Stimulated activated CD4-positive, alpha-beta T cell treated with anti-CD3 and anti-CD28 coated beads, Interleukin-1b, Interleukin-23, amount 100 ng/mL, for 1 hour (primary cell): ENCODE measurements at places on chromosomes 16 and 17.

DNA sequence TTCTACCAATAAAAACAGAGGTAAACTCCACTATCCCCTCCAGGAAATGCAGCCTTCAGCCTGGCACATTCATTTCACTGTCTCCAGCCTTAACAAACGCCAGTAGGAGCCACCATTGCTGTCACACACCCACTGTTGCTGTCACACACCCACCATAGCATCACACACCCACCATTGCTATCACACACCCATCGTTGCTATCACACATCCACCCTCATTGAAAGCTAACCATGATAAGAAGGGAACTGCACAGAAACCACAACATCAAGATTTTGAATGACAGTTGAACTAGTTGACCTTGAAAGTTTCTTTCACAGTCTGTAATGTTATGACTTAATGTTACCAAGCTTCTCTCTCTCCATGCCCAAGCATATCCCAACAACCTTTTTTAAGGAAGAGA is 38.1 kb downstream of the SHCBP1 start:
- no peak for DNase-seq

DNA sequence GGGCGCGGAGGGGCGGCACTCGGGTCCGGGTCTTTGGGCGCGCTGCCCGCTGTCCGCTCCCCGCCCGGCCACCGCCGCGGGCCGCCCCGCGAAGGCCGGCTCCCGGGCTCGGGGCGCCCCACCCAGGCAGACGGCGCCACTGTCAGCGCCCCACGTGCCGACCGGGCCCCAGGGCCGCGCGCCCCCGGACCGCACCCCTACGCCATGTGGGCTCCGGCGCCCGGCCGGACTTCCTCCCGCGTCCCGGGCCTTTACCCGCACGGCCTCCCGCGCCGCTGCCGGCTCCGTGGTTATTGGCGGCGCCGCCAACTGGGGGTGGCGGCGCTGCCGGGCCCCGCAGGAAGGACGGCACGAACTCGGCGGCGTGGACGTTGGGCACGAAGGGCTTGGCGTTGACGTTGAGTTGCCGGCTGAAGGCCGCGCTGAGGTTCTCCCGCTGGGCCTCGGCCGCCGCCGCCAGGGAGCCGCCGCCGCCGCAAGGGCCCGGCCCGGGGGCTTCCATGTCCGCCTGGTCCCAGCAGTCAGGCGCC is 577 bp downstream of the GSPT1 start:
- DNase-seq = peak; percentile 2

DNA sequence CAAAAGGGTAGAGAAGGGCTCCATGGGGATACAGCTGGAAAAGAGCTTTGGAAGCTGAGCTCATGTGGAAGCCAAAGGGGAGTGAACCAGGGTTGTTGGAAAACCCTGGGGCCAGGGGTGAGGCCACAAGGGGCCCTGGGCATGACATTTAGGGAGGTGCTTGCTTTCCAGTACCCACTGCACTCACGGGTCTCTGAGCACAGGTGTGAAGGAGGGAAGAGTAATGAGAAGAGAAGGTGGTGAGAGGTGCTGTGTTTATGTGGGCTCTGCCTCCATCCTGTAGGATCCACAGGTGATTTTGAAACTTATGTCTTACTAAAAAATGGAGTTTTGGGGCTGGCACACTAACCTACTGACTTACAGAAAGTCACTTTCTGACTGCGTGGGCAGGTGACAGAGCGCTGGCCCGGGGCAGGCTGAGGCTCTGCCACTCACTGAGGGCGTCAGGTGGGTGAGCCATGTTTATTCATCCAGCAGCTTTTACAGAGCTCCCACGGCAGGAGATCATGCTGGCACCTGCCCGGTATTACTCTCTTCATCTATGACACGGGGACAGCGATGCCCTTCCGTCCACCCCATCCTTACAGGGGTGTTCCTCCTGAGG is 18.9 kb downstream of the KSR1 start:
- DNase-seq = no peak

DNA sequence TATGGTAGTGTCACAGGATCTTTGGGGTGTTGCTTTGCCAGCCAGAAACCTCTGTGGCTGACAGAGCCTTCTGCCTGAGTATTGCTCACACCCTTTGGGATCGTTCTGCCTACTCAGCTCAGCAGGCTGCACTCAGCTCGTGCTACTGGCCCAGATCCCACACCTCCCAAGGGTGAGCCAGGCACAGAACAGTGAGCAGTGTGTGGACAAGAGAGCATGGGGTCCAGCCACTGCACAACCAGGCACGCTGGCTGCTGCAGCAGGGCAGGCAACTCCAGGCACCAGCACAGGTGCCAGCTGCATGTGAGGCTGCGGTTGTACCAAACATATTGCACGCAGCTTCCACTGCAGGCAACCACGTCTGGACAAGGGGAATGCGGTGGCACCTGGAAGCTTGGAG is 84.9 kb downstream of the CYB561 start:
- no peak for DNase-seq

DNA sequence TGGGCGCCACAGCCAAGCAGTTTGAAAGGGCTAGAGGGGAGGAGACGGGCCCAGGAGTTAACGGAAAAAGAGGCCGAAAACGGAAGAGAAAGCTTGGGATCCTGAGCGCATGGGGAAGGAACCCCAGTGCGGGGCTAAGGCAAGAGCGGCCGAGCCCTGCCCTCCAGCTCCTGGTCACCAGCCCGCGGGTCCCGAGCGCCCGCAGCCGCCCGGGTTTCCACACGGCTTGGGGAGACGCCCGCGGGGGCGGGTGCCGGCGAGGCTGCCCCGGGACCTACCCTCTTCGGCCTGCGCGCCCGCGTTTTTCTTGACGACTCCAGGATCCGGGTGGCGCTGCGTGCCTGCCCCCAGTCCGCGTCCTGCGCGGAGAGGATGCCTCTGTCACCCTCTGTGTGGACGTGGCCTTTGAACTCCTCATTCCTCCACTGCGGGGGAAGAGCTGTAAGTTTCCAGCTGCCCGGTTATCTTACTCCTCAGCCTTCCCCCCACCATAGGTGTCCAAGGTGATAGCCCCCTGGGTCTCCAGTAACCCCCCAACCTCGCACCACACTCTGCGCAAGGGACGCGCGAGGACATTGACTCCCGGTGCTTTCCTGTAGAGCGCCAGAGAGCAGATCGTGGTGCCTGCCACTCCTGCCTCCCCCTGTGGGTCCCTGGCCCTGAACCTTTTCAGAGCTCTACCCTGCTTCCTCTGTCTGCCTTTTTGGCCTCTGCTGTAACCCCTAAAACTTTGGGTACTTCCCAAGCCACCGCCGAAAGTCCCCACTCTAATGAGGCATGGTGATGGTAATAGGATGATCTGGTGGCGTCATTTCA is 1.7 kb upstream of the CDH11 start:
- no peak for DNase-seq

GRCh38 chr16:2734844-2735515 is 15.0 kb upstream of the PRSS27 start:
- DNase-seq = no peak

DNA sequence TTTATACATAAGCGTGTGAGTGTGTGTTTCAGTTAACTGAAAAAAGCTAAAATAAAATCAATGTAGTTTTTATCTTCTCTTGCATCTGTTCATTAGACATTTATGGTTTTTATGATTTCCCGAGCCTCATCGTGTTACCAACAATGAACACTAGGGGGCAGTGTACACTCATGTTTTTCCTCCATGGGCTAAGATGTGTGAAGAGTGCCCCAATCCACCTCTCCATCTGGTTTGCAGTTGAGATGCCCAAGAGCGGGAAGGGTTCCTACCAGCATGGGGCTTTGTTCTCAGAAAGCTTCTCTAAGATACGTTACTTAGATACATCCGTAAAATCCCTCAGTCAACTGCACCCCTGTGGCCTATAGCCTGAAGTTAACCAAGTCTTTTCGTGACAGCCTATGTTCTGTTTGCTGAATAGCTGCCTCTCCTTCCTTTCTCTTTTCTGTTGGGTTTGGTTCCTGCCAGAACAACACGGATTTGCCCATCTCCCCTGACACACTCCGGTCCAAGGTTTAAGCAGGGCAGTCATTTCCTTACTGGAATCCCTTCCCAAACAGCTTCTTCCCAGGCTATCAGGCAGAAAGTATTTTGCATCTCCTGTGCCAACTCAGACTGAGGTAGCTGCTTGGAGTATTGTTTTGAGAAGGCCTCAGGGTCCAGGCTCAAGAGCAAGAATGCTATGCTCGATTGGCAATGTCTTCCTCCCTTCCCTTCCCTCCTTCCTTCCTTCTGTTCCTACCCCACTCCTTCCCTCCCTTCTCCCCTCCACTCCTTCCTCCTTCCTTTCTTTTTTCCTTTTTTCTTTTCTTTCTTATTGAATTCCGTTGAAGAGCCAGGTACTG is 12.9 kb upstream of the ELAC2 start:
- no peak for DNase-seq

- no peak for DNase-seq
Observed at GRCh38 chr16:24670623-24671454, 58.6 kb upstream of the TNRC6A start.

DNA sequence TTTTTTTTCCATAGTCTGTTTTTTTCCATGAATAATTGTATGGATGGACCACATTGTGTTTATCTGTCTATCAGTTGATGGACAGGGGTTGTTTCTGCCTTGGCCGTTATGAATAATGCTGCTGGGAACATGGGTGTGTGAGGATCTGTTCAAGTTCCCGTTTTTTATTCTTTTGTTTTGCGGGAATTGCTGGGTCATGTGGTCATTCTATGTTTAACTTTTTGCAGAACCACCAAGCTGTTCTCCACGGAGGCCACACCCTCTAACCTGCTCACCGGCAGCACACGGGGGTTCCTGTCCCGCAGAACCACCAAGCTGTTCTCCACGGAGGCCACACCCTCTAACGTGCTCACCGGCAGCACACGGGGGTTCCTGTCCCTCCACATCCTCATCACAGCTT is 5.9 kb upstream of the MSLN start:
- no peak for DNase-seq
